T follicular helper cell (primary cell): ENCODE measurements at places on chromosomes 16 and 17.

GRCh38 chr17:13104576-13104975 lies 86.7 kb upstream of the ELAC2 start:
- no peak for DNase-seq

- no peak for DNase-seq
These were observed 76.4 kb upstream of the SMIM36 start for GRCh38 chr17:55587608-55588139.

GRCh38 chr16:82497139-82497538 lies 129.6 kb upstream of the CDH13 start:
- no peak for DNase-seq

DNA sequence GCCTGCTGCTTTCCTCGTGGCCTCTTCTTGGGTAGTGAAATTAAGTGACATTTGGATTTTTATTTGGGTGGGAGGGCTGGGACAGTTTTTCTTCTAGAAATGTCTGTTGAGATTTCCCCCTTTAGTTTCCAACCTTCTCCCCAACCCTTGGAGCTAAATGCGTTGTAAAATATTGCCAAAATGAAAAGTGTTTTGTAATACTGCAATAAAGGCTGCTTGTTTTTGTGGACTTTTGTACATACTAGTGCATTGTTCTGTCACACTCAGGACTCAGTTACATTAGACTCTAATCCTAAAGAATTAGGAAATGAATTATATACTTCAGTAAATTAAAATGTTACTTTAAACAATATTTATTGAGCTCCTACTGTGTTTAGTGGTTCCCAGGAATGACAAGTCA lies 21.7 kb downstream of the HEATR9 start:
- no peak for DNase-seq

GRCh38 chr17:39591958-39592954 lies 15.5 kb downstream of the NEUROD2 start:
- DNase-seq = no peak

GRCh38 chr16:2370721-2371120 lies 30.2 kb upstream of the ABCA3 start:
- DNase-seq = no peak

DNA sequence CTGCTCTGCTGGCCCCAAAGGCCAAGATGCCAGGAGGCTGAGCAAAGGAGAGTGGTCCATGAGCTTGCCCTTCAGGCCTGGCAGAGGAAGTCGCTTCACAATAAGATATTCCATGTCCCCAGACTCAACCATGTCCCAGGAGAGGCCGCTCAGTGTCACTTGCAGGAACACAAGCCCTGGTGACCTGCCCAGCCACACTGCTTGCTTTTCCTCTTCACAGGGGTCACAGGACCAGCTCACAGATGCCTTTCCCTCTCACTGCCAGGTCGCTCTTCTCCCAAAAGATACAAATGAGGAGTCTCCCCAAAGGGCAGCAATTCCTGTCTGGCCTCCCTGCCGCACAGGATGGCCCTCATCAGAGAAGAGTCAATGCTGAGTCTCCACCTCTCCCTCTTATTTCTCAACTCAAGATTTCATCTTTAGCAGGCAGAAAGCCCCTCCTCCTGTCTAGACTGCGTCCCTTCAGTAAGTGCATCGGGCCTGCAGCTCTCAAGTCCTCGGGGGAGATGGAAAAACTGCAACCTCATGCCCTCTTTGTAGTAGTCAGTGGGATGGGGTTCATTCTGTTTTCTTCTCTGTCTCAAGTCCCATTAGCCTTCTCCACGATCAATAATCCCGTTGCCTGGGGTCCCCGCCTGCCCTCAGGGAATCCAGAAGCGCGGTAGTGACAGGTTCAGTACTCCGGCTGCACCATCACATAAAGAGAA lies 5.0 kb downstream of the JUP start:
- DNase-seq = no peak

- no peak for DNase-seq
These were observed 55.3 kb downstream of the TBX4 start for GRCh38 chr17:61507383-61508066.

- no peak for DNase-seq
These were observed 3.1 kb upstream of the DNAJA2 start for GRCh38 chr16:46976550-46976949.

DNA sequence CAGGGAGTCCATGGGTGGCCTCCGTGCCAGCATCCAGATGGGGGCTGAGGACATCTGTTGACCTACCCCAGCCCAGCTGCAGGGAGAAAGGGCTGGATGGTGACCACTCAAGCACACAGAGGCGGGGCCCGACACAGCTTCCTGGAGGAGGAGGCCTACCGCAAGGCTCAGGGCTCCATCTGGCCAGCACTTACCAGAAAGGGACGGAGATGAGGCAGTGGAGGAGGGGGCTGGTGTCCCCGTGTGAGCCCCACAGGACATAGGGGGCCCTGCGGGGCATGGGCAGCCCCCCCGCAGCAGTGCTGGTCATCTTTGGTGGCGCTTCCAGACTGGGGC lies 147.5 kb upstream of the CIBAR2 start:
- no peak for DNase-seq

GRCh38 chr17:40342504-40343218 lies 21.9 kb downstream of the GJD3 start:
- DNase-seq = no peak

GRCh38 chr16:5549802-5550201 lies 452.2 kb upstream of the EEF2KMT start:
- no peak for DNase-seq

GRCh38 chr17:32227910-32228309 lies 37.7 kb upstream of the RHBDL3 start:
- no peak for DNase-seq

GRCh38 chr17:39627712-39628516 lies 1.2 kb downstream of the PPP1R1B start:
- no peak for DNase-seq

DNA sequence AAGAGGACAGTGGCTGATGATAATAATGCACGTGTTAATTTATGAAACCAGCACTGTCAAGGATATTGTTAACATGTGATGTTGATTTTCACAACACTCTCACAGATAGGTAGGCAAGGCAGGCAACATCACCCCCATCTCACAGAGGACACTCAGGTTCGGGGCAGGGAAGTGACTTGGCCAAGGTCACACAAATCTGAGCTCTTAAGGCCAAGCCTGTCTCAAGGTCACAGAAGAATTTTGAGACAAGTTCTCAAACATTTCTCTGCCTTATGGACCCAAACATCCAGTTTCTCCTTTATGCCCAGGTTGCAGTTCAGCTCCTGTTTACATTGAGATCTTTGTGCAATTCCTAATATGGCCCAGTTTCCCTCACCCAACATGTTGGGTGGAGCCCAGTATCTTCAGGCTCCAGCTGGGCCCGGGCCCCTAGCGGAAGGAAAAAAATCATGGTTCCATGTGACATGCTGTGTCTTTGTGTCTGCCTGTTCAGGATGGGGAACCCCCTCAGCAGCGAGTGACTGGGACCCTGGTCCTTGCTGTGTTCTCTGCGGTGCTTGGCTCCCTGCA lies 1.3 kb downstream of the SLC2A4 start:
- no peak for DNase-seq

DNA sequence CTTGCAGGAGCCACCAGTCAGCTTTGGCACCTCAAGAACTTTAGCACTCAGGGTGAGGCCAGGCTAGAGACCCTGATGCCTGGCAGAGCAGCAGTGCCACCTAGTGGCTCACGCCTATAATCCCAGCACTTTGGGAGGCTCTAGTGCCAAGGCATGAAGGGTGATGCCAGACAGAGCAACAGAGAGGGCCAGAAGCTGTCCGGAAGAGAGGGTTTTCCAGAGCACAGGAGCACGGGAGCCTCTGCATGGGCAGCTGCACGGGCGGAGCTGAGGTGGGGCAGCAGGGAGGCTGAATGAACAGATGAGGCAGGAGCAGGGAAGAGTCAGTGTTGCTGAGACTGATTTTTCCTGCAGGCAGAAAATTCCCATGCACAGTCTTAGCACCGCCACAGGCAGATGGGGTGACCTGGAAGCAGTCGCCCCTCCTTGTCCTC lies 38.9 kb downstream of the MYH3 start:
- peak; percentile 21 for DNase-seq

DNA sequence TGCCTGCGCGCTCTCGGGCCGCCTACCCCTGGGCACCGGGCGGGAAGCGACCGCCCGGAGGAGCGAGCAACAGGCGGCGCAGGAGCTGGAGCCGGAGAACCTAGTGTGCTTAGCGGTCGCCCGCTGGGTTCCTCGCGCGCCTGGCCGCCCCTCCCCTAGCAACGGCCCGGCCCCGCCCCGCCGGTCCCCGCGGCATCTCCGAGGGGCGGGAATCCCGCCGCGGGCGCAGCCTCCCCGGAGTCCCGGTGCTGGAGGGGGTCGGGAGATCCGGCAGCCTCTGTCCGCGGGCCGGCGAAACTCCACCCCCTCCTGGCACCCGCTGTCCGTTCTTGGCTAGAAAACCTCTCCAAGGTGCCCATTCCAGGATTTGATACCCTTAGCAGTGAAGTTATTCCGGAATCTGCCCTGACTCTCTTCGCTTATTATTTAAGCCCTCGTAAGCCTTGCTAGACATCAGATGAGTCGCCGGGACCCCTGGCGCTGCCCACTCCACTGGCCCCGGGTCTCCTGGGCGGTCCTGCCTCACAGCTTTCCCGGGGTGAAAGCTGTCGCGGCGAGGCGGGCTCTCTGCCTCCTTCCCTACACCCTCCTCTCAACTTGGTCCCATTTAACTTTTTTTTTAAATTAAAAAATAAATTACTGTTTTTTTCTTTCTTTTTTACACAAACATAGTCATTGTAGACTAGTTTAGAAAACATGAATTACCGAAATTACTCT lies at the start of gene RPRML:
RPRML (minus strand) TSS at position 107 of the 717 bp plus-strand sequence. CDS start 246 bp downstream, outside the sequence.
- DNase-seq = no peak

DNA sequence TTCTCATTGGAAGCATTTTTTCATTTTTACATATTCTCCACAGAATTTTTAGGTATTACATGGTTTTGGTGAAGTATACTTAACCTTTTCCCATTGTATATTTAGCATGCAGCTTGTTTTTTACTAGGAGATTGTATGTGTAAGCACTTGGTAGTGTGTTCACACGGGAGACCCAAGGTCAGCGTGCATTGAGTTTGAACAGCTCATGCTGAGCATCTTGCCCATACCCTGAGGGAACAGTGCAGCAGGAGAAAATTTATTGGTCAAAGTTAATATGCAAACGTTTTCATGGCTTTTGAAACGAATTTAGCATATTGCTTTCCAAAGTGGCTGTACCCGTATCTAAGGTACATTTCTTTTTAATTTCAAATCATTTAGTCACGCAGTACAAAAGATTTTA lies 168.7 kb downstream of the MRTFB start:
- no peak for DNase-seq

DNA sequence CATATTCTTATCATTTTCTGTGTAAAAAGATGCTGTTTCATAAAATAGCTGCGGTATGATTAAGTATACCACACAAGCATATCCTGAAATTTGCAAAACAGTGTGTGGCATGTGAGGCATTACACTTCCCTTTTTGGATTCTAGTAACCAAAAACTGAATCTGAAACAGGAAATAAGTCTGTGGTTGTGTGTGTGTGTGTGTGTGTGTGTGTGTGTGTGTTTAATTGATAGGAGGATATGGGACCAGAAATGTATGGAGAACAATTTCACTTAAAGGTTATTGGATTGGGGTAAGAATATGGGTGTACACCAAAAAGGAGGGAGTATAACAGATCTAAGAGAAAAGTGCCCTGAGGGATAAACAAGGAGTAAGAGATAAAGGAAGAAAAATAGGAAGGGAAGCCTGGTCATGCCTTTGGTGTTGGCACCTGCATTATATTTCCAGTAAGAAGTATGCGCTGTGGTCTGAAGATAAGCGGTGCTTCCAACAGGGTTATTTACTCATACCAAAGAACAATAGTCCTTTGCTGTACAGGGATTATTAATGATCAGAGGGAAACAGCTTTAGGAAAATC lies 4.0 kb downstream of the LYRM1 start:
- DNase-seq = no peak

GRCh38 chr17:80918731-80919130 lies 72.9 kb upstream of the CHMP6 start:
- DNase-seq = no peak

DNA sequence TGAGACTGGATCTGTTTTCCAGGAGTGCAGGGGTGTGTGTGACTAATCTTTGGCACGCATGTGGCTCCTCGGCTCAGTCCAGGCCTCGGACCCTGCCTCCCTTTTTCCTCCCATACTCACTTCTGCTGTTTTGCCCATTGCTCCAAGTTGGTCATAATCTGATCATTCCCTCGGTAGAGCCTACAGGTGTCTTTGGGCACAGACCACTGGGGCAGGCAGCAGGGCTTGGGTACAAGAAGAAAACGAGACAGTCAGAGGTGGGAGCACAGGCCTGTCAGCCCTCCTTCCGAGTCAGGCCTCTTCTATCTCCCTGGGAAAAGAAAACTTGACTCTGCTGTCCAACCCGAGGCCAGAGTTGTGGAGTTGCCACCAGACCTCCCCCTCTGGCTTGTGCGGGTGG lies 29.8 kb downstream of the DHX38 start:
- DNase-seq = no peak

- no peak for DNase-seq
These were observed 27.7 kb upstream of the AKTIP start for GRCh38 chr16:53530741-53531140.

DNA sequence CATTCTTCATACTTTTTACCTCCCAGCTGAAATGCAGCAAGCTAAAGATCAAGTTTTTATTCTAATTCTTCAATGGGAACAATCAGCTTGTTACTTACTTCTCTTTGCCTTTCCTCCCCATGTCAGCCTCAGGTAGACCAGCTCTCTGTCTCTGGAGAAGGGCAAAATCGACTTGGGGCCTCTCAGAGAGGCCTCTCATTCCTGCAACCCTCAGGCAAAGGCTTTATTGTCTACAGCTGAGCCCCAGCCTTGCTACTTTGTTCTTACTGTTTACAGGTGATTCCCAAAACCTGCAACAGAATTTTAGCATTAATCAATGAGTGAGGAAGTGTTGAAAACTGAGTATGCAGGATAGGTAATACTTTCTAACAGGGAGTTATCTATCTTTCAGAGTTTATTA lies 148.6 kb downstream of the KIF2B start:
- no peak for DNase-seq

- DNase-seq = no peak
These were observed 18.1 kb downstream of the ANKRD40CL start for GRCh38 chr17:50749245-50749644.

DNA sequence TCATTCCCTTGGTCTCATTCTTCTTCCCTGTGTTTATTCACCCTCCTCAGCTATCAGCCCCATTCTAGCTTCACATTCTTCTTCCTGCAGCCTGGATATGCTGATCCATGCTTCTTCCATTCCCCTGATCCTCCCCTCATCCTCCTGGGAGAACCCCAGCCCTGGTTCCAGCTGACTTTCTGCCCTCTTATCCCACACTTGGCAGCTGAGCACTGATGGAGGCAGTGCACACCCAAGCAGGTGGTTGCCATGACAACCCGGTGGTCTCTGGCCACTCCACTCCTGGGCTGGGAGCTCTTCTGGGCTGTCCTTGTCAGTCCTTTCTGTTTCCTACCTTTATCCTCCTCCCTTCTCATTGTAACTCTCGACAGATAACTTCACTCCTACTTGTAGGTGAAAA lies 16.7 kb upstream of the TUBG2 start:
- DNase-seq = no peak

GRCh38 chr17:39191750-39192510 lies 5.5 kb downstream of the CACNB1 start:
- no peak for DNase-seq

GRCh38 chr16:3785413-3785812 lies 68.1 kb upstream of the TRAP1 start:
- no peak for DNase-seq
